NCI-H2107 (cell line): ENCODE measurements at places on chromosomes 1 and 21.

DNA sequence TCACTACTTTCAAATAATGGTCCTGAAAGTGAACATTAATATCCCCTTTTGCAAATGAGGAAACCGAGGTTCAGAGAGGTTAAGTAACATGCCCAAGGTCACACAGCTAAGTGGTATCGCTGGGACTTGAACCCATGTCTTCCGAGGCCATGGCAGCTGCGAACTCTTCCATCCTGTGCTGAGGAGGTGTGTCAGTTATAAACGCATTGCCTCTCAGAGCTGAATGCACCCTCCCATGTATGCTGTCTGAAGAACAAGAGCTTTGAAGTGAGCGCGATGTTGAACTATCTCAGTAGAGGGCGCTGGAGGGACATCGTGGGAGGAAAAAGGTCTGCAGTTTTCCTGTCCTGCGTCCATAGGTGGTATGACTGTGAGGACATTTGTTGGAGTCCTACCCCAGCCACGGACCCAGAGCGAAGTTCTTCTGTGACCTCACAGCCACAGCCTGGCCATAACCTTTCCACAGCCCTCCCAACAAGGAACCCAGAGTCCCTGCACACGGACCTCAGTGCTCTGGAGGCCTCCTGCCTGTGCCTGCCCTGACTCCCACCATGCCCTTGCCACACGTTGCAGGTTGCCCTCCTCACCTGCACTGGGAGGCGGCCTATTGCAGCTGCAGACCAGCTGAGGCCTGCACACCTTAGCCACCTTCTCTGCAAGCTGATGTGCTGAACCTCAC lies 7.5 kb downstream of the MYOC start:
- peak; percentile 73 for DNase-seq

- DNase-seq = no peak
Measured at GRCh38 chr1:231519166-231519565, 9.3 kb upstream of the TSNAX start.

- DNase-seq = peak; percentile 31
Measured at GRCh38 chr1:241079047-241079446, 278.0 kb downstream of the RGS7 start.

DNA sequence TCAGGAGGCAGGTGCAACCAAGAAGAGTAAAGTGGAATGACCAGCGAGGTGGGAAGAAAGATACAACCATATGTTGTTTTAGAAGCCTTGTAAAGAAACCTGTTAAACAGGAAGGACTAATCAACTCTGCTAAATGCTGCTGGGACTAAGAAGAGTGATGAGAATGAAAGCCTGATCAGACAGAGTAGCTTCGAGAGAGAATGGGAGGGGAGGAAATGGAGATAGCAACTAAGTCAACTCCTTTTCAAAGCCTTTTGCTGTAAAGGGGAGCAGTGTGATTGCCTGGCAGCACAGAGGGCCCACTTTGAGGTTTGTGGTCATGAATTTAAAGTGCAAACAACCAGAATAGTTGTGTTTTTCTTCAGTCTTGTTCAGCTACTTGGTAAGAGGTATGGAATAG lies 31.4 kb downstream of the SLC30A7 start:
- no peak for DNase-seq

DNA sequence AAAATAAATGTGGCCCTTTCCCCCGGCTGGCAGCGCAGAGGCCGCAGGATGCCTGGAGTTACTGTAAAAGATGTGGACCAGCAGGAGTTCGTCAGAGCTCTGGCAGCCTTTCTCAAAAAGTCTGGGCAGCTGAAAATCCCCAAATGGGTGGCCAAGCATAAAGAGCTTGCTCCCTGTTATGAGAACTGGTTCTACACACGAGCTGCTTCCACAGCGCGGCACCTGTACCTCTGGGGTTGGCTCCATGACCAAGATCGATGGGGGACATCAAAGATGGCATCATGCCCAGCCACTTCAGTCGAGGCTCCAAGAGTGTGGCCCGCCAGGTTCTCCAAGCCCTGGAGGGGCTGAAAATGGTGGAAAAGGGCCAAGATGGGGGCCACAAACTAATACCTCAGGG lies 95.9 kb downstream of the LRIG2 start:
- DNase-seq = no peak

DNA sequence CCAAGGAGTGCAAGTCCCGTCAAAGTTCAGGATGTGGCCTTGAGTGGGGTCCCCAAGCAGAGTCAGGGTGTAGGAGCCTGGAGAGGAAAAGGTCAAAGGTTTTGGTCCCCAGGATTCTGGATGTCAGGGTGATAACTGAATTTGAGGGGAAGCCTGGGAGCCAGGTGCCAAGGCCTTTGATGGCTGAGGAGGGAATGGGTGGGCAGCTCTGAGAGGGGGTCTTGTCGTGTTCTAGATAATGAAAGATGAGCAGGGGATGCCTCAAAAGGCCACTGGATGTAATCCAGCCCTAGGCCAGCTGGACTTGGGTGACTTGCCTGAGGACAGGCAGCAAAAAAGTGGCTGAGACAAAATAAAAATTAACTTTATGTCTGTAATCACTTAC lies 27.5 kb upstream of the KCNA2 start:
- no peak for DNase-seq

DNA sequence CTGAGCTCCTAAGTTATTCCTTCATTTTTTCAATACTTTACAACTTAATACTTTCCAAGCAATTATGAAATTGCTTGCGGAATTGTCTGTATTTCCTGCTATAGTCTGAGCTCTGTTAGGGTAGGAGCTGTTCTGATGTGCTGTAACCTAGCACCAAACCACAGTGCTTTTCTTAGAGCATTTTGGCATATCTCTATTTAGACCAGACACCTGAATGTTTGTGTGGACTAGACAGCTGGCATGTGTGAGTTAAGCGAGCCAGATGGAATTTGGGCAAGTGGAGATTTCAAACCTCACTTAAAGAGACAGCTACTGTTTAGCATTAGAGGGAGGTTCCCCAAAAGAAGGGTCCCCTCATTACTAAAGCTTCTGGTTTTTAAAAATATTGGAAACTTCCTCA lies 106.1 kb downstream of the RWDD3 start:
- DNase-seq = no peak

GRCh38 chr21:44734026-44734745 lies 22.8 kb upstream of the TSPEAR start:
- DNase-seq = no peak

DNA sequence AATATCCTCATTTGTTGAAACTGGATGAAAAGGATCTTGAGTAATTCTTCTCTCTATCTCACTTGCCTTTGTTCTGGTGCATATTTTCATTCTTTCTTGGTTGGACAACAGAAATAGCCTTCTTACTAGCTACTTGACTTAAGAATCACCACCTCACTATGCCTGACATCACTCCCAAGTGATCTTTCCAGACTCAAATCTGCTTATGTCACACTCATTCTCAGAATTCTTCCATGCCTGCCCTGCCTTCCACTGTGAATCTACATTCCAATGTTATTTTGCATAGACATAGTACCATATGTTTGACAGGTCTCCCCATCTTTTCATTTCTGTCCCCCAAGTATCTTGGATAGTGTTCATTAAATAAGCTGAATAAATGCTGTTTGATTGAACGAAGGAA lies 78.5 kb upstream of the DPYD start:
- no peak for DNase-seq

DNA sequence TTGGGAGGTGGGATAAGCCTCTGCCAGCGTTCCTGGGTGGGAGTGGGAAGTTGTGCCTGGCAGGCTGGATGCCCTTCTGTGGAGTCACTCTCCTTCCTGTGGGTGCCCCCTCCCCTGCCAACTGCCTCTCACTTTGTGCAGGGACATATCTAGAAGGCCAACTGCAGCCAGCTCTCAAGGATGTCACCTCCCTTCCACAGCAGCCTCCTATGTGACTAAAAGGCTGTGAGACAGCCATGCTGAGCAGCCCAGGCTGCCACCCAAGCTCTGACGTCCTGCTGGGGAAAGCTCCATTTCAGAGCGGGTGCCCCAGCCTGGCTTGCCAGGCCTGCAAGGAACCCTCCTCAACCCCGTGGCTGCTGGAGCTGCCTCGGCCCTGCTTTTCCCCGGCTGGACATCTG lies 19.6 kb upstream of the SLC26A9 start:
- DNase-seq = peak; percentile 24

- DNase-seq = no peak
Measured at GRCh38 chr1:112509005-112509659, 367 bp downstream of the WNT2B start.

DNA sequence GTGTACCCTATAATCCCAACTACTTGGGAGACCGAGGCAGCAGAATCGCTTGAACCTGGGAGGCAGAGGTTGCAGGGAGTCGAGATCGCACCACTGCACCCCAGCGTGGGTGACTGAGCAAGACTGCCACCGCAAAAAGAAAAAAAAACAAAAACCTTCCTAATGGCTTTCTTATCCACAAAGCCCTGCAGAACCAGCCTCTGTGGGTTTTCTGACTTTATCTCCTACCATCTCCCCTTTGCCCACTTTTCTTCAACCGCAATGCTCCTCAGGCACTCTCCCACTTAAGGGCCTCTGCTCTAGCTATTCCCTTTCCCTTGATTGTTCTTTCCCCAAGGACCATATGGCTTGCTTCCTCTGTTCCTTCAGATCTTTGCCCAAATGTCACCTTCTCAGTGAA lies 67.9 kb upstream of the PUM1 start:
- no peak for DNase-seq
